ENCODE measurements at places on chromosomes 4 and X.
A peak's percentile ranks its signal among the peaks of the same experiment; 100 is the strongest.

DNA sequence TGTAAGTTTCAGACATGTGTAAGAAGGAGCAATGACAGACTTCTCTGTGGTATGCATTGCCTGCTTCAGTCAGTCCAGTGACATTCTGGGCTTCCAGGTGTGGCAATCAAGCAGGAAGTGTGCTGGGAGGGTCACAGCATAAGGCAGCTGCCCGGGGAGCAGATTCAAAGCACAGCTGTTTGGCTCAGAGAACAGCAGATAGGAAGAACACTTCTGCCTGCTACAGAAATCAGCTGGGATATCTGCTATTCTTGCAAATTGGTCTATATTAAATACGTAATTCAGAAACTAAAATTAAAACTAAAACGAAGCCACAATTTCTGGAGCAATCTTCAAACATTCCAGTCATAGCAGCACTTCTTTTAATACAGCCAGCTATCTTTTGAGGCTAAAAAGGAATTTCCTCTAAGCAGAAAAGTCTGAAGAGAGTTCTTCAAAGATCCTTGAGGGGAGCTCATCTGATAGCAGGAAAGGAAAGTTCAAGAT, 47.5 kb upstream of the GALNT7 start:
- DNase-seq, result peak; percentile 23

DNA sequence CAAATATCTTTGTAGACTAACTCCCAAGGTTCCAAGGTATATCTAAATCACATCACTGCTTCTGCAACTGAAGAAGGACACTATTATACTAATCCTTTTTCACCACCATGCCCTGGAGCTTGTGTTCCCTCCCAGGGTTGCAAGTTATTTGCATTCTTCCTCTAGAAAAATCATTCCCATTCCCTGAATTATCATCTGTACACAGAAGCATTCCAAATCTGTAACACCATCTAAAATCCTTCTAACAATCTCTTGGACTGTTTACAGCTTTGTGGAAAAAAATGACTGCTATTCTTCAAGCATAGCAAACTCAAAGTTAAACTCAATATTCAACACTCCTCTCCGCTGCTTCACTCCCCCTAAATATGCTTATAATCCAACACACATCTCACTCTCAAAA, 1570.8 kb upstream of the ADGRL3 start:
- DNase-seq, result no peak

DNA sequence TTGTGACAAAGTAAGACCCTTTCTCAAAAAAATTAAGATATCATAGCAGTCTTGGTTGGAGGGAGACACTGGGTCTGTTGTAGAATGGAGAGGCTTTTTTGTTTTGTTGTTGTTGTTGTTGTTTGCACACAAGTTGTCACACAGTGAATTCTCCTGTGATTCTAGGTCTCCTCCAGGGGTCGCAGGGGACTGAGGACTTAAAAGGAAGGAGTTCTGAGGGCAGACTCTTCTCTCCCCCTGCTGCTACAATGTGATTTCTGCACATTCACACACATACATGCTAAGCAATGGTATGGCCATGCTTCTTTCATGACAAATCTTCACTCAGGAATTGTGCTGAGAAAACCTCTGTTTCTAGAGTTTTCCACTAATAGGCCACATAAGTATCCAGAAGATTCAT, 71.1 kb downstream of the ZNF732 start:
- no peak for DNase-seq

GRCh38 chr4:162706632-162707031, 460.1 kb downstream of the NAF1 start:
- DNase-seq, result no peak

- no peak for DNase-seq
Measured at GRCh38 chrX:20451929-20452328, 185.2 kb upstream of the RPS6KA3 start.

DNA sequence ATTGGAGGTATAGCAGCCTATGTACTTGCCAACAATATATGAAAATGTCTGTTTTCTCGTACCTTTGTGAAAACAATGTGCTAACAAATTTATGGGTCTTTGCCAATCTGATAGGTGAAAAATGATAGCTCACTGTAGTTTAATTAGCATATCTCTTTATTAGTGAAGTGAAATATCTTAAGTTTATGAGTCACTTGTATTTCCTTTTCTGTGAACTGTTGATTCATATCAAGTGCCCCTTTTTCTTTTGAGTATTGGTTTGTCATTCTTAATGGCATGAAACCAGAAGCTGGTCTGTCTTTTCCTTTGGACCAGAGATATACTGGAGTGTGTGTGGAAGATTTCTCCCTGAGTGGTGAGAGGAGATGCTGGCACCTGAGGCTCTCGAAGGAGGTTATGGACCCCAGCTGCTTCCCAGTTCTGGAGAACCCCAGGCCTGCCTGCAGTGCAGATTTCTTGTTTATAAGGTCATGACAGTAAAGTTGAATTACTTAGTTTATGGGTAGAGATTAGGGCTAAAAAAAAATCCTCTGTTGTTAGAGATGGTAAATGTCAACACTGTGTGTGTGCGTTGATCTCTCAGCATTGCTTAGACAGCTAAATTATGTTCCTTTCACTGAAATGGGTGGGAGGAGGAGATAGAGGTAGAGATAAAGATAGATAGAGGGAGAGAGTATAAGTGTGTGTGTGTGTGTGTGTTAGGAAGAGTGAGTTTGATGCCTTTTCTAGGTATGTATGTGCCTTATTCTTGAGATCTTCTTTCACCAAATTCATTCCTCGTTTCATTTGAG, 89.9 kb downstream of the REPS2 start:
- no peak for DNase-seq

GRCh38 chr4:30721185-30722091, 1.3 kb downstream of the PCDH7 start:
- DNase-seq, result no peak

DNA sequence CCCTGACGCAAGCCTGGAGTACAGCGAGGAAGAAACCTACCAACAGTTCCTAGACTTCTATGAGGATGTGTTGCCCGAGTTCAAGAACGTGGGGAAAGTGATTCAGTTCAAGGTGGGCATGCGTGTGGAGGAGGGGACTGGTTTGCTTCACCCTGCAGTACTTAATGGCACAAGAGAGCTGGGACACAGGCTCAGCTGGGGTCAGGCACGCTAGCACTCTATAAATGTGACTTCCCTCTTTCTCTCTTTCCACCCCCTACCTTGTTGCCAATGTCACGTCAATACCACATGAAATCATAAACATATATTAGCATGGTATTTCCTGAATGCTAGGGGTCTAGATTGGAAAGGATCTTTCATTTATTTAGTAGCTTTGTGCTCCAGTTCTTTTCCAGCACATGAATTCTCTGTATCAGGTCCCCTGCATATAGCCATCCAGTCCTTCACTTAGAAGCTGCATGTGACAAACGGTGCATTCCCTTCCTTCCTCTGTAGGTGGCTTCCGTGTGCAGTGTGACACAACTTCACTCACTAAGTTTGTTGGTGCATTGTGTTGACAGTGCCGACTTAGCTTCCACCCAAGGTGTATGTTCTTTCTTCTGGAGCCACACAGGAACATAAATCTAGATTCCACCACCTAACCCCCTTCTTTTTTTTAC, 25.6 kb downstream of the ZRSR2 start:
- DNase-seq, result peak; percentile 46

DNA sequence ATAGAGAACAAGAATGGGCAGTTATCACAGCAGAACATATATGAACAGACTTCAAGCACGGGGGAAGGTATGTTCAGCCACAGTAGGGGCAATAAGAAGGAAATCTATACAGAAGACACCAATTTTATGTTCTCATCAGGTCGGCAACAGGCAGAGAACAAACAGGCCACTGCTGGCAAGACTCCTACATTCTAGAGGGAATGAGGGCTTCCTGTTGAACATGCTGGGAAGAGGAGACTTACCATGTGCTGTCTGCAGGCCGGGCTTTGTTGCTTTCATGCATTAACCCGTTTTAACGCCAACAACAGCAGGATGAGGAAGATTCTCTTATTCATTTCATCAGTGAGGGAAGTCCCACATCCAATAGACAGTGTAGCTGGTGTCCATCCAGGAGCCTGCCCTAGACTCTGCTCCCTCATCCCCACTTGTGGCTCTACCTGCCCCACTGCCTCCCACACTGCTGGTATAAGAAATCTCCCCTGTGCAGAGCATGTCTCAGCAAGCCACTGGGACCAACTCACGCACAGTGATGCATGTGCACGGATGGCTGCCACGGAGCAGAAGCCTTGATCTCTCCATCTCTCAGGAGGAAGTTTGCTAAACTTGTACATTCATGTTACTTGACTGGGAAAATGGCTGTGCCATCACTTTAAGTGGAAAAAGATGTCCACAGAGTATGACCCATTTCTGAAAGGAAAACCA, 84.5 kb downstream of the ACOX3 start:
- DNase-seq, result no peak

- no peak for DNase-seq
Measured at GRCh38 chr4:84879651-84880200, 86.8 kb downstream of the WDFY3 start.

DNA sequence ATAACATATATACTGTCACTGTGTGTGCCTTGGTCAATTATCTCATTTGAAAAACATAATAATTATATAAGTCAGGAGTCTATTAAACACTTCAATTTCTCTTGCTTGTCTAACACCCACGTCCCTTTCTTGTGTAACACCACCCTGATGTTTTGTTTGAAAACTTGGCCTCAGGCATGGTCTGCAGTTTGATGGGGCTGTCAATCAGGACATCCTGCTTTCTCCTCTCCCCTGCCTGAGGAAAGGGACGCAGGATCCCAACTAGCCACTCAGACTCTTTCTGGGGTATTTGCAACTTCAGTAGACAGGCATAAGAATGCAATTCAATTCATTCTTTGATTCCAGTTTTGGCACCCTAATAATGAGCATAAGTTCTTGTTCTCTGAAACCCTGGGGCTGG, 48.8 kb downstream of the DKK2 start:
- no peak for DNase-seq

DNA sequence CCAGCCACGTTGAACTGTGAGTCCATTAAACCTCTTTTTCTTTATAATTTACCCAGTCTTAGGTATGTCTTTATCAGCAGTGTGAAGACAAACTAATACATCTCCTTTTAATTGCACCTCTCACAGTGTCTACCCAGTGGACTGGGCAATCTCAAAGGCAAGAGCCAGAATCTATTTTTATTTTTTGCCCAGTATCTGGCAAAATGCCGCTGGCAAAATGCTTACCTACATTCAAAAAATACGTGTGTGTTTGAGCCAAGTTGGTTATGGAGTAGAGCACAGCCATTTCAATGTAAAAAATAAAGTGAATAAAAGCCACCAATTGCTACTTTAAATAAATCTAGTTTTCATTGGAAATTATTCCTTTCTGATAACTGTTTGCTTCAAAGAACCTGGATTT, 199.9 kb downstream of the GC start:
- DNase-seq, result no peak

GRCh38 chr4:74830928-74831327, 36.6 kb upstream of the BTC start:
- DNase-seq, result no peak

- no peak for DNase-seq
Measured at GRCh38 chr4:37827802-37828321, 1.4 kb downstream of the PGM2 start.

DNA sequence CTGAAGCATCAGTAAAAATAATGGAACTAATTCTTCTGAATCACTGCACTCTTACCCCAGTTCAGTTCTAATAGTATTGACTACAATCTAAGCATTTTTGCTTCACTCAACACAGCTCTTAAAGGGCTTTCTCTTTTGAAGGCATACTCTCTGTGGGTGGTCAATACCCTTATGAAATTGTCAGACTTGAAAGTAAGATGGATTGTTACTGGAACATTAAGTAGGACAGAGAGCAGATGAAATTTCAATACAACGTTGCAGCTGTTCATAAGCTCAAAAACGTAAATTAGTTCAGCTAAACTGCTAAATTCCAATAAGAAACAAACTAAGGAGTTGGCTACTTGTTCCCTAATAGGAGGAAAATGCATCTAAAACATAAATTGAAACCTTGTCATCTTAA, 352.3 kb upstream of the TENM3 start:
- DNase-seq, result no peak

GRCh38 chr4:118034053-118034785, at the start of gene NDST3:
Gene NDST3 (plus strand): TSS chr4:118034486. CDS start chr4:118053911, 19,425 bp downstream.
- peak; percentile 80 for DNase-seq

All from SW480 (cell line).